ENCODE measurements at places on chromosomes 1 and 21. TPM values are rescaled to one million over a fixed set of nuclear protein-coding genes. Genes with fewer than 3 reads are reported as not detected.
A peak's percentile ranks its signal among the peaks of the same experiment; 100 is the strongest.

The ILDR2 gene
- total RNA-seq: 72.6 TPM

The OLIG2 gene
- 14.4 TPM for total RNA-seq

- DNase-seq: no peak
These were observed 50.6 kb downstream of the NPHP4 start for GRCh38 chr1:5941671-5942070.

GRCh38 chr1:145827966-145828365, 4.0 kb downstream of the POLR3C start:
- no peak for DNase-seq

The CD34 gene
- 2.8 TPM for total RNA-seq

DNA sequence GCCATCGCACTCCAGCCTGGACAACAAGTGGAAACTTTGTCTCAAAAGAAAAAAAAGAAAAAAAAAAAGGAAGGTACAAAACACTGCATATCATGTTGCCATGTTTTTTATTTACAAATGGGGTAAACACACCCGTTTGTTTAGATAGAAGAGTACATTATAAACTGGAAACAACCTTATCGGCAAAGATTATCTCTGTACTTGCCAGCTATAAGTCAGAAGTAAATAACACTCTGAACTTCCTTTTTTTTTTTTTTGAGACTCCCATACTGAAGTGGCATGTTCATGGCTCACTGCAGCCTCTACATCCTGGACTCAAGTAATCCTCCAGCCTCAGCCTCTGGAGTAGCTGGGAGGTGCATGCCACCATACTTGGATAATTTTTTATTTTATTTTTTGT, 21.9 kb downstream of the USP48 start:
- no peak for DNase-seq

DNA sequence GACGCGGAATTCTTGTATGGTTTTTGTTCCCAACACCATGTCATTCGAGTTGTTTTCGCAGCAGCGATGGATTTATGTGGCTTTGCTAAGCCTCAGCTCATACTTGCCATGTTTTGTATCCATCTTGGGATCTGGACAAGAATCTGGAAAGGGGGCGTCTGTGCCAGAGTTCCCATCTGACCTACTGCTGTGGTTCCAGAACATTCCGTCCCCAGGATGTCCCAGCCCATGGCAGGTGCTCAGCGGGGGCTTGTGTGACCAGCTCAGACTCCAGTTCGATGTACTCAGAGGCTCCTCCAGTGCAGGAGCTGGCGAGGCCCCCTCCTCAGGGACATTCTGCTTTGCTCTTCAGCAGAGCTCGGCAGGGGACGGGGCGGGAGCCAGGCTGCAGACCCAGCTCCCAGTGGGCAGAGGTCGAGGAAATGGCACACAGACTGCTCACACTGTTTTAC, 24.0 kb upstream of the ADARB1 start:
- DNase-seq: no peak

- DNase-seq: no peak
These were observed 378.4 kb downstream of the SETD4 start for GRCh38 chr21:35681946-35682345.

DNA sequence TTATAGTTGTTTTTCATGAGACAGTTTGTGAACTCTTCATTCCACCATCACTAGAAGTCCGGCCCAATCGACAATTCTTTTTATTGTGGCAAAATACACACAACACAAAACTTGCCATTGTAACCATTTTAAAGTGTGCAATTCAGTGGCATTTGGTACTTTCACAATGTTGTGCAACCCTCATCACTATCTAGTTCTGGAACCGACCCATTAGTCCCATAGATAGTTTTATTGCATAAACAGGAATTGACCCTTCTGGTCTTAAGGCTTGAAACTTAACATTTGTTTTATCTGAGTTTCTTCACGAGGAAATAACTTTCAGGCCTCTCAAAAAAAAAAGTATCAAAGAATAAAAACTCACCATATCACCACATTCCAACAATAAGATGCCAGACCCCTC, 8.8 kb upstream of the PPIE start:
- no peak for DNase-seq

GRCh38 chr1:44303532-44303931, 51.5 kb downstream of the ERI3 start:
- DNase-seq: no peak

DNA sequence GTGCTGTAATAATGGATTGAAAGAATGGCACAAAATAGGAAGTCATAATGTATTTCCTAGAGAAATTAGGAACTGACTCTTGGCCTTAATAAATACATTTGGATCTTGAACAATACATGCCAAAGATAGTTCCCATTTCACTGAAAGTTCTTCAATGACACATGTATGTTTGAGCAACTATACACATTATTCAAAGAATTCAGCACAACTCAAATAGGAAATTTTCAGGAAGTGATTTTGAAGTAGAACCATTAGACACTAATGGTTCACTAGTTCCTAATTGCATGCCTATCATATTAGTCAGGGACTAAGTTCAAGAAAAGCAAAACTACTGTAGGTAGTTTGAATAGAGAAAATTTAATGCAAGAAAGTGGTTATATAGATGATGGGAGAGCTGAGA, 404.7 kb downstream of the LMO4 start:
- no peak for DNase-seq

DNA sequence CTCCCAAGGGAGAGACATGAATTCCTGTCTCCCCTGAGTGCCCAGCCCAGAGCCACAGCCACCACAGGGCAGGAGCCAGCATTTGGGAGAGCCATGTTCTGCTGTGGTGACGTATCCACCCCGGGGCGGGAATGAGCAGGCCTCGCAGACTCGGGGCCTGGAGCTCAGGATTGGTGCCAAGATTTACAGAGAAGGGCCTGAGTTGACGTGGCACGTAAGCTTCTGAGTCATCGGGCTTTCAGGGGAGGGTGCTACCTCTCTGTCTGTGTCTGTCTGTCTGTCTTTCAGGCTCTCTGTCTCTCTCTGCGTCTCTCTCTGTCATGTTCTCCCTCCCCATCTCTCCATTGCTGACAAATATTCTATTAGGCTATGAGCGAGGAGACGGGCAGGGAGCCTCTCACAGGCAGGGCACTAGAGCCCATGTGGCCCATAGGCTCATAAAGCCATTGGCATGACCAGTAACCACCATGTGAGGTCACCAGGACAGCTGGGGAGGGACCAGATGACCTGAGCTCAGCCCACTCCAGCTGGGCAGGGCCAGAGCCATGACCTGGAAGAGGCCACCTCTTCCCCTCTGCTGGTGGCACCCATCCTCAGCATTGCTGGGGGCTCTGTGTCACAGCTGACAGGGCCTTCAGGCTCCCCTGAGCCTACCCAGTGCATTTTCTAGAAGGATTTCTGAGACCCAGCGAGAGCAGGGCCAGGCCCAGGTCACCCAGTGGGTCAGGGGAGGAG, 300.0 kb upstream of the VAMP3 start:
- no peak for DNase-seq

DNA sequence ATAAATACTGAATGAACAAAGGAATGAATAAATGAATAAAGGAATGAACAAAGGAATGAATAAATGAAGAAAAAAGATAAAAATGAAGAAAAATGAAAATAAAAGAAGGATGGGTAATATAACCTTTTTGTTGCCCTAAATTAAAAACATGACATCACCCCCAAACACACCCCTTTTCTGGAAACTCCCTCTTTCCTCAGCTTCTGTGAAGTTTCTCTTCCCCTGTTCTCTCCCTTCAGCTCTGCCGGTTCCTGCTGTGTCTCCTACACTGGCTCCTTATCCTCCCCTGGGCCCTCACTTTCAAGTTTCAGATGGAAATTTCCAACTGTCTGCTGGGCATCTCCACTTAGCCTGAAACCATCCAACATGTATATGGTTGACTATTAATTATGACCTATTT, 37.9 kb downstream of the RAB3B start:
- DNase-seq: no peak

The GUCA2B gene
- total RNA-seq: not detected

DNA sequence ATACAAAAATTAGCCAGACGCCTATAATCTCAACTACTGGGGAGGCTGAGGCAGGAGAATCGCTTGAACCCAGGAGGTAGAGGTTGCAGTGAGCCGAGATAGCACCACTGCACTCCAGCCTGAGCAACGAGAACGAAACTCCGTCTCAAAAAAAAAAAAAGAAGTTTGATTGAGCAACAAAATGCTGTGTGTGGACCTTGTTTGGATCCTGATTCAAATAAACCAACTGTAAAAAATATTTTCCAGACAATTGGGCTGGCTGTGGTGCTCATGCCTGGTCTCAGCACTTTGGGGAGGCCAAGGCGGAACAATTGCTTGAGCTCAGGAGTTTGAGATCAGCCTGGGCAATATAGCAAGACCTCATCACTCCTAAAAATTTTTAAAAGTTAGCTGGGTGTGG, 16.8 kb downstream of the PTAFR start:
- DNase-seq: no peak

The PGLYRP3 gene
- not detected for total RNA-seq

DNA sequence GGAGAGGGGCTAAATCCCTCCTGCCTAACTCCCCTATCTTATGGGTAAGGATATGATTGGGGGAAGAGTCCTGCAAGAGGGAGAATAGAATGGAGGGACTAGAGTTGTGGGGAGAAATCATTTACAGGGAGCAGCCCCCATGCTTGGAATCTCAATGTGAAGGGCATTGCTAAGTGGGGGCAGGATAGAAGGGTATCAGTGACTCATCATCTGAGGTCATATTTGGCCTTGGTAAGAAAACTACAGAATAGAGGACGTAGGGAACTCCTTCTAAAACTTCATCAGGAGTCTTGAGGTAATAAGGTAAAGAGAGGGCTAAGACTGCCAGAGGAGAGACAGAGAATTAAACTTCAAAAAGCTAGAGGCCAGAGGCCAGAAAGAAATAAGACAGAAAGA, 487 bp downstream of the HJV start:
- no peak for DNase-seq

DNA sequence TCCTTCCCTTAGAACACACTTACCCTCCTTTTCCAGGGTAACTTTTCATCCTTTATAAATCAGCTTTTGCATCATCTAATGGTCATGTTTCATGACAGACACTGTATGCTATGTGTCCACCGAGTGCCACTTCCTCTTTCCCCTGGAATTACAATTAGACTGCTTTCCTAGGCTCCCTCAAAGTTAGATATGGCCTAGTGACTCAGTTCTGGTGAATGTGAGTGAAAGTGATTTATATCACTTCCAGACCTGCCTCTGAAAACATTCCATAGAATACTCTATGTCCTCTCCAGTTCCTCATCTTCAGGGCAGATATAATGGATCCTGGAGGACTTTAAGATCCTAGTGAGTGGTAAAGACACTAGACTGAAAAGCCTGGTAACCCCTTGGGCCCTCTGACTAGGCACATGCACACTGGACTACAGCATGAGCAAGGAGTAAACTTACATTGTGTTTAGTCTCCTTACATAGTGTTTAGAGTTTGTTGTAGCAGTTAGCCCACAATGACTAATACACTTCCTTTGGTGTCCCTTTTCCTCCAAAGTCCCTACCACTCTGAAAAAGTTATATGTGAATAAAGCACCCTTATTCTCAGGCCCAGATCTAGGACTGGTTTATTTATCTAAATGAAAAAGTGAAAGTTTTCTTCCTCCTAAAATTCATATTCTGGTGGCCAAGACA, 59.3 kb downstream of the GPR88 start:
- DNase-seq: no peak

The PLA2G4A gene
- 3.3 TPM for total RNA-seq

The OR6N1 gene
- total RNA-seq: not detected

The PDZK1IP1 gene
- not detected for total RNA-seq

DNA sequence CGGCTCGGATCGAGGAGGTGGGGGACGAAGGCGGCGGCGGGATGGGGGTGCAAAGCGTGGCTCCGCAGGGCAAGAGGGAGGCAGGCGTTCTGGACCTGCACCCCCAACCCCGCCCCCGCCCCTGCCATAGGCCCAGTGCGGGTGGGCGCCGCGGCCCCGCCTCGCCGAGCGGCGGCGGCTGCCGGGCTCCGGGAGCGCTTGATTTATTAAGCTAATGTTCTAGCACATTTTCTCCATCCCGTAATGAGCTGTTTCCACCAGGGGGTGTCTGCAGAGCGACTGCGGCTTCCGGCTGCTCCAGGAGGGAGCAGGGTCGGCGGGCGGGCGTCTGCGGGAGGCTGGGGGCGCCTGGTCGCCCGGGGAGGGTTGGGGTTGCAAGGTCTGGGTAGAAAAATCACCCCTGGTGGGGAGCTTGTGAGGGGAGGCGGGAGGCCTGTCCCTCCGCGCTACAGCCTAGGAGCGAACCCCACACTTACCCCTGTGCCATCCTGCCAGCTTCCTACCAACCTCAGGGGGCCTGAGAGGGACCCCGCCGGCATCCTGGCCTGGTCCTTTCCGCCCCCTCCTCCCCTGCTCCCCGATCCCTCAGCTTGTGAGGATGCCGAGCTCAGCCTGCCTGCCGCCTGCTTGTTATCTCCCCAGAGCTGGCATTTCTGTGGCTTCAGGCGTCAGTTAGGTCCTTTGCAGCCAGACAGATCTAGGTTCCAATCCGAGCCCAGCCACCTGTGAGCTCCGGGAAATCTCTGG, 48.5 kb upstream of the ACOT11 start:
- DNase-seq: peak; percentile 45

DNA sequence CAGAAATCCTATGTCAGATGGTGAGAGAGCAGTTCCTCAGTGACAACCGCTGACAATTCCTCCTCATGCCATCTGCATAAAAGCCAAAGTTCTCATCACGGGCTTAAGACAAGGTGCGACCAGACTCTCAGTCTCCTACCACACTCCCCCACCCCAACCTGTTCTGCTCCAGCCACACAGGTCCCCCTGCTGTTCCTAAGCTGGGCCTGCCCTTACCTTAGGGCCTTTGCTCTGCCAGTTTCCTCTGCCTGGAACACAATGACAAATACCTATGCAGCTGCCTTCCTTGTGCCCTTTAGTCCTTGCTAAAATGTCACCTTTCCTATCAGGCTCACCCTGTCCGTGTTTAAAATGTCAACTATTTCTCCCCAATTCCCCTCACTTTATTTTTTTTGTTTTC, 382.2 kb downstream of the NTNG1 start:
- peak; percentile 23 for DNase-seq

The TPTE gene
- total RNA-seq: not detected

The RGS8 gene
- 75.3 TPM for total RNA-seq

DNA sequence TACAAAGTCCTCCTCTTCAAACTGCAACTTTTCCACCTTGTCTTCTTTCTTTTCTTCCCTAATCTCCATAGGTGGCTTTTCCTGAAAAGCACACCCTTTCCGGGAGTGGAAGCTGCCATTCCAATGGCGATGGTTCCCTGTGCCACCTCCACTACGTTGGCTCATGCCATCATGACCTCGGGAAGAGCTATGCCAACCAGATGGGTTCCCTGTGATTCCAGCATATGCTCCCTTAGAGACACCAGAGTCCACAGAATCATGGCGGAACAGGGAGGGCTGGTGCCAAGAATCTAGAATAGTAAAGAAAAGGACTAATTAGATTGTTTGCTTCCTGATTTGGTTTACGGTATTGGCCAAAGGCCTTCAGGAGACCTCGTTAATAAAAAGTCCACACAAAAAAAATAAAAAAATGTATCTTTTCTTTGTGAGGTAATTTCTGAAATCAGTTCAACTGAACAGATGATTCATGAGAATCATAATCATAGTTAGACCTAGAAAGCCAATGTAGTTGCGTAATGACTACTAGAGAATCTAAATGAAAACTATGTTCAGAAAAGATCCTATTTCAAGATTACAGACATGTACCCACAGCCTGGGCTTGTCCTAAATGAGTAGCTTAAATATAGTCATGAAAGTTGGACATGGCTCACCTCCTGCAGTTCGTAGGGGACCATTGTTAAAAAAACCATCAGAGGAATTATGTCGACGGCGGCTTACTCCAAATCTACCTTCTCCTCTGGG, 30.9 kb upstream of the CCDC17 start:
- DNase-seq: peak; percentile 77
